Right ventricle myocardium superior (tissue), 1 donor: ENCODE measurements at places on chromosomes 4 and X. TPM values are rescaled to one million over a fixed set of nuclear protein-coding genes. Genes with fewer than 3 reads are reported as not detected.

Gene HTR2C
- not detected for total RNA-seq

Gene SLC6A14
- not detected for total RNA-seq

Gene RTL9
- 0.35 TPM for total RNA-seq

Gene CXorf49
- not detected for total RNA-seq

Gene NDST4
- not detected for total RNA-seq
